ENCODE measurements at places on chromosomes 6 and 20.

DNA sequence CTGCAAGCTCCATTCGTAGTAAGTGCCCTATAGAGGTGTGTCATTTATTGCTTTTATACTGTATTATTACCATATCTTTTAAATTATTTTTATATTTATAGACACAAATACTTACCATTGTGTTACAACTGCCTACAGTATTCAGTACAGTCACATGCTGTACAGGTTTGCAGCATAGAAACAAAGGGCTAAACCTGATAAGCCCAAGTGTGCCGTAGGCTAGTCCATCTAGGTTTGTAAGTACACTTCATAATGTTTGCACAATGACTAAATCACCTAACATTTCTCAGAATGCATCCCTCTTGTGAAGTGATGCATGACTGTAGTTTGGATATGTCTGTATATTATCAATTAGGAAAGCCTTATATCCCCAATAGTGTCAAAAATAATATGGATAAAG is 122.8 kb downstream of the CLVS2 start:
- DNase-seq: no peak
- no peak overlapping the region for H3K4me3 ChIP-seq
- H3K4me1 ChIP-seq: no peaks in the 10 kb centered on the region
- no peak overlapping the region for H3K27ac ChIP-seq

DNA sequence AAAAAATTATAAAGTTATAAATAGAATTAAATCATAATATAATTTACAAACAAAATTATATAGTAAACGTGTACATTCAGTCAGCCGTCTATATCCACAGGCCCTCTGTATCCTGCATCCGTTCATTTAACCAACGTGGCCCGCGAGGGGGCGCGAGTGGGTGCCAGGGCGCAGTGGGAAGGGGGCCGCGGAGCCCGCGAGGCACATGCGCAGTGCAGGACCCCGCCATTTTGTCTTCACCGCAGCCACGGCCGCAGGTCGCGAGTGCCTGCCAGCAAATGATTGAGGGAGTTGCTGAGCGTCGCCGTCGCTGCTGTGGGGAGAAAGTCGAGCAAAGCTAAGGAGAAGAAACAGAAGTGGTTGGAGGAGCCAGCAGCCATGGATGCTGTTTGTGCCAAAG is 53.4 kb upstream of the ECI2 start:
- no peaks in the 10 kb centered on the region for H3K4me1 ChIP-seq
- no peak for DNase-seq
- H3K27ac ChIP-seq: no peak overlapping the region
- no peaks in the 10 kb centered on the region for H3K36me3 ChIP-seq

GRCh38 chr6:111597291-111598086 is 8.2 kb downstream of the TRAF3IP2 start:
- no peaks in the 10 kb centered on the region for H3K36me3 ChIP-seq
- H3K4me3 ChIP-seq: no peak overlapping the region
- H3K4me1 ChIP-seq: peaks cover 23% of the 10 kb centered on the region
- no peak for DNase-seq

DNA sequence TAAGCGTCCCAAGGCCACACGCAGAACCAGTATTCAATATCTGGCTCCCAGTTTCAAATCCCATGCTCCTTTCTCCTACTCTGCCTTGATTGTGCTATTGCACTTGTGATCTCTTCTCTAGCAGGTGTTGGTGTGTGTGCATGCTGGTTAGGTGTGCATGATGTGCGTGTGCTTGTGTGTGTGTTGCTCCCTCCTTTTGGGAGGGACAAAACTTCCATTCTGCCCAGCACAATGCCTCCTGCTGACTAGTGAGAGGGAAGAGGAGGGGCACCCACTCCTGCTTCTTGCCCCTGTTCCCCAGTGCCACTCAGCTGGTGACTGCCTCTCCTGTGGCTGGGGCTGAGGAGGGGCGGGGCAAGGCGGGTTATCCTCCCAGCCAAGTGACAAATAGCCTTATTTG is 19.7 kb downstream of the CD40 start:
- no peaks in the 10 kb centered on the region for H3K4me1 ChIP-seq
- H3K4me3 ChIP-seq: no peak overlapping the region
- no peaks in the 10 kb centered on the region for H3K36me3 ChIP-seq
- H3K27me3 ChIP-seq: peaks cover 2% of the 10 kb centered on the region

GRCh38 chr6:139977887-139978332 is 603.5 kb upstream of the CITED2 start:
- no peaks in the 10 kb centered on the region for H3K36me3 ChIP-seq
- H3K27ac ChIP-seq: no peak overlapping the region
- peaks cover 2% of the 10 kb centered on the region for H3K4me1 ChIP-seq

DNA sequence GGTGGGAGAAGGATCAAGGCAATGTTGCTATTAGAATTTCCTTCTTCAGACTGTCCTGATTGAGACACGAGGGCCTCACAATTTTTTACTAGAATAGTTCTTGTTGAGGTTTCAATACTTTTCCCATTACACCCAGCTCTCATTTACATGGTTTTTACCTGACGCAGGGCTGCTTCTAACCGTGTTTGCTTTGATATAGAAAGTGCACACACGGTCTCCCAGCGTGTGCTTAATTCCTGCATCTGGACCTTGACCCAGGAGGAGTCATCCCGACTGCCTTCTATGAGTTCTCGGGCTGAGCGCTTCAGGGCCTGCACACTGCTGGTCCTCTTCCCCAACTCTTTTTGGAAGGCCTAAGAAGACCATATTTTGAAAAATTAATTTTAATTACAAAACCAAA is 160.2 kb downstream of the DST start:
- H3K27ac ChIP-seq: peak overlapping the region; percentile 35
- DNase-seq: no peak
- no peak overlapping the region for H3K4me3 ChIP-seq
- H3K27me3 ChIP-seq: no peaks in the 10 kb centered on the region
- H3K36me3 ChIP-seq: peaks cover 1% of the 10 kb centered on the region
